Aorta (tissue), 5 donors: ENCODE measurements at places on chromosomes 7 and 10. TPM values are rescaled to one million over a fixed set of nuclear protein-coding genes. Genes with fewer than 3 reads are reported as not detected.

DNA sequence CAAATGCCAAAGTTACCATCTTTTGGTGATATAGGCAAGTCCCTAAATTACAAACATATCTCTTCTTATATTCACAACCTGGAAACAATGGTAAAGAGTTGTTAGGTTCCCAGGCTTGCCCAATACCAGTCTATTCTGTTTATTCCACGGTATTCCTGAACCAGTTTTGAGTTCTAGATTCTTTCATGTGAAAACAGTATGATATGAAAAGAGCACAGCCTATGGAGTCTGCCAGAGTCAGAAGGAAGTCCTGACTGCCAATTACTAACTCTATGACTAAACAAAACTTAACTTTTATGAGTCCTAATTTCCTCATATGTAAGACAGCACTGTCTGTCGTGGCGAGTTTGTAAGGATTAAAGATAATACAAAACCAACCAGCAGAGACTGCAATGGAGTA is 5.6 kb downstream of the ABI1 start:
- H3K36me3 ChIP-seq = no peaks in the 10 kb centered on the region
- DNase-seq = no peak
- H3K4me1 ChIP-seq = peaks cover 3% of the 10 kb centered on the region
- H3K27ac ChIP-seq = no peak overlapping the region
- no peak overlapping the region for H3K4me3 ChIP-seq

FKBP6 gene
- not detected for total RNA-seq

CABCOCO1 gene
- 0.26 TPM for total RNA-seq

DNA sequence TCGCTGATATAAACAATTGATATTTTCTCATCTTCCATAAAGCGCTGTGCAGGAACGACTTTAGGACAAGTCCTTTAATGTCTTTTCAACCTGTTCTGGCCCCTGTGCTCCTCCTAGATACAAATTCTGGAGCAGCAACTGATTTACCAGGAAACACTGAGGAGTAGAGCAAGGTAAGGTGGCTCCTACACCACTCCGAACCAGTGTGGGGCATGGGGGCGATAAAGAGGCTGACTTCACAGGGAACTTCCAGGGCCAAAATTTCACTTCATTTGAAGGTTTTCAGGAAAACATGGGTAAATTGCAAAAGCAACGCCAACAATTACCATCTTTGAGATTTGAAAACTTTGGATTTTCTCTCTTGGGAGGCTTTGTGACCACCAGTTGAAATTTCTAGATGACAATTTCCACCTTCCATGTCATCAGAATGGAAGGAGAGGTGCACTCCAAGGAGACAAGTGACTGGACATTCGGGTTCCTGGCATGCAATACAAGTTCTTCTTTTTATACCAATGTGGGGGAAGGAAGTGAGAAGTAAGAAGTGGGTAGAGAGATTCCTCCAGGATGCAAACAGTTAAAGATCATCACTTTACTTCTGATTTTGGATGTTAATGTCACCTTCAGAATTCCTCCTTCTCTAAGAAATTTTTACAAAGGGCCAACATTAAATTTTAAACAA is 118.5 kb downstream of the FAM107B start:
- peaks cover 2% of the 10 kb centered on the region for H3K4me1 ChIP-seq
- H3K36me3 ChIP-seq = no peaks in the 10 kb centered on the region
- DNase-seq = no peak
- no peak overlapping the region for H3K4me3 ChIP-seq

PTF1A gene
- not detected for total RNA-seq

DNA sequence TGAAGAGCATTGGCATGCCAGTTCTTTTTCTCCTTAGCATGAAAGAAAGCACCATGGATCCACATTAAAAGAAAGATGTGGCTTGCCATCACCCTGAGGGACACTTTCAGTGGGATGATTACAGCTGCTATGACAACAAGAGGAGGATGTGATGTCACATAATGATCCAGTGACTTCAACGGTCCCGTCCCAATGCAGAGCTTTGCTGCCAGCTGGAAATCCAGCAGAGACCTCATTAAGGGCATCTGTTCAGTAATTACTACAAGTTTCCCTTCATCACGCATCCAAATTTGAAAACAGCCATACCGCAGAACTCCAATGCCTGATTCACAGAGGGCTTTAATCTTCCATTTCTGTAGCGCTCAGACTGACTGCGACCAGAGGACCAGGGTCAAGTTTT is 206.6 kb downstream of the LSM5 start:
- no peak overlapping the region for H3K4me3 ChIP-seq
- no peaks in the 10 kb centered on the region for H3K36me3 ChIP-seq
- no peak for DNase-seq
- H3K27me3 ChIP-seq = no peaks in the 10 kb centered on the region
- no peaks in the 10 kb centered on the region for H3K4me1 ChIP-seq

ZNHIT1 gene
- 48.7 TPM for total RNA-seq

GRCh38 chr10:71505862-71506261 is 109.1 kb downstream of the CDH23 start:
- H3K4me1 ChIP-seq = no peaks in the 10 kb centered on the region
- H3K36me3 ChIP-seq = no peaks in the 10 kb centered on the region
- no peaks in the 10 kb centered on the region for H3K27me3 ChIP-seq
- H3K4me3 ChIP-seq = no peak overlapping the region
- H3K27ac ChIP-seq = no peak overlapping the region
- no peak for DNase-seq

- H3K4me1 ChIP-seq = no peaks in the 10 kb centered on the region
- no peaks in the 10 kb centered on the region for H3K36me3 ChIP-seq
- no peaks in the 10 kb centered on the region for H3K27me3 ChIP-seq
These were observed 408.9 kb downstream of the GLRX3 start for GRCh38 chr10:130545122-130545521.

- no peaks in the 10 kb centered on the region for H3K27me3 ChIP-seq
- no peak overlapping the region for H3K4me3 ChIP-seq
- H3K27ac ChIP-seq = peak overlapping the region; percentile 88
- DNase-seq = peak; percentile 39
These were observed 64.4 kb downstream of the ASB13 start for GRCh38 chr10:5601826-5602495.

AKR1C4 gene
- not detected for total RNA-seq

ERLIN1 gene
- total RNA-seq = 12.5 TPM

DNA sequence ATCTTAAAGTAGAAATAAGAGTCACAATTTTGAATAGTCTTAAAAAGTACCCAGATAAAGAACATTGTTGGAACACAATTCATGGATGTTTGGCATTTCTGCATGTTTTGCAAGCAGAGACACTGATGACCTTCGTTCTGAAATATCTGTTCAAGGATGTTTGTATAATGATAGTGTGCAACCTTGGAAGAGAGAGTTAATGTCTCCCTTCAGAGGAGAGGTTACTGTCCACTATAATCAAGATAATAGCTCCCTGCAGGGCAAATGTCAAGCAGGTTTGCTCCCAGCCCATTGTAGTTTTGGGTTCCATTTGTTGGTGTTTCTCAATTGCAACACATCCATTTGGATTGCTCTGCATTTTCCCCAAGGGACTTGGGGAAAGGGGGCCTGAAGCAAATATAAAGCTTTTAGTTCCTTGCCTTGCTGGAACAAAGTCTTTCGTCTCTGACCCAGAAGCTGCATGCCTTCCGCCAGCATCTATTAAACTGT is 45.2 kb downstream of the COL1A2 start:
- H3K27ac ChIP-seq = no peak overlapping the region
- no peaks in the 10 kb centered on the region for H3K27me3 ChIP-seq
- no peaks in the 10 kb centered on the region for H3K36me3 ChIP-seq
- DNase-seq = no peak

DNA sequence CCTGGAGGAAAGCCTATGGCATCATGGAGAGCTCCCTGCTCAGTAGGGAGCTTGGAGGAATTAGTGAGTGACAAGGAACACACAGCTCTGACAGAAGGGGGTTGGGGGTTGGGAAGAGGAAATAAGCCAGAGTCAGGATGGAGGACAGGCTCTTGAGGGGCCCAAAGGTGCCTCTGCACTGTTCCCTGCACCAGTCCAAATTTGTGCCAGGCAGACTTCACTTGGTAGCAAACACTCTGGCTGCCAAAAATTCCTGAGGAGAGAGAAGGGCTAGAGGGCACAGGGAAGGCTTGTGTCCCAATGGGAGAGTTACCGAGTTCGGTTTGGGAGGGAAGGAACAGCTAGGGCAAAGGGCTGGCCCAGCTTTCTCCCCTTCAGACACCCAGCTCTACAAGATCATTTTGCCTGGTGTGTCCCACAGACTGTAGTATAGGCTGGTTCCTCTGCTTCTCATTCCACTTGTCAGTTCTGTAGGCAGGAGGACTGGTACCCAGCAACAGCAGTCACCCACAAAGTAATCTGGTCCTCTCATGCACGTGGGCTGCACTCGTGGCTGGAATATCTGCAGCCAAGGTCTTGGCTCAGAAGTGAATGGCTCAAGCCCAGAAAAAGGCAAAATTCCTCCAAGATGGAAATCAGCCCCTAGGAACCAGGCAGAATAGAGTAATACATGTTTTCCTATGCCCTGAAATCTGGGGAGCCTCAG is 8.0 kb upstream of the KCNIP2 start:
- H3K27me3 ChIP-seq = no peaks in the 10 kb centered on the region
- peaks cover 6% of the 10 kb centered on the region for H3K36me3 ChIP-seq
- H3K27ac ChIP-seq = no peak overlapping the region
- H3K4me3 ChIP-seq = no peak overlapping the region
- no peaks in the 10 kb centered on the region for H3K4me1 ChIP-seq

POLR2J2 gene
- 10.0 TPM for total RNA-seq

FAM221A gene
- 8.7 TPM for total RNA-seq

GRCh38 chr10:19929506-19930140 is 113.4 kb downstream of the PLXDC2 start:
- no peaks in the 10 kb centered on the region for H3K36me3 ChIP-seq
- peaks cover 6% of the 10 kb centered on the region for H3K4me1 ChIP-seq
- H3K27ac ChIP-seq = no peak overlapping the region
- no peak overlapping the region for H3K4me3 ChIP-seq

PRF1 gene
- 6.1 TPM for total RNA-seq

RSPH10B gene
- total RNA-seq = not detected

GRCh38 chr7:22884911-22885788 is 62.5 kb upstream of the TOMM7 start:
- H3K4me3 ChIP-seq = no peak overlapping the region
- H3K27me3 ChIP-seq = no peaks in the 10 kb centered on the region

DNA sequence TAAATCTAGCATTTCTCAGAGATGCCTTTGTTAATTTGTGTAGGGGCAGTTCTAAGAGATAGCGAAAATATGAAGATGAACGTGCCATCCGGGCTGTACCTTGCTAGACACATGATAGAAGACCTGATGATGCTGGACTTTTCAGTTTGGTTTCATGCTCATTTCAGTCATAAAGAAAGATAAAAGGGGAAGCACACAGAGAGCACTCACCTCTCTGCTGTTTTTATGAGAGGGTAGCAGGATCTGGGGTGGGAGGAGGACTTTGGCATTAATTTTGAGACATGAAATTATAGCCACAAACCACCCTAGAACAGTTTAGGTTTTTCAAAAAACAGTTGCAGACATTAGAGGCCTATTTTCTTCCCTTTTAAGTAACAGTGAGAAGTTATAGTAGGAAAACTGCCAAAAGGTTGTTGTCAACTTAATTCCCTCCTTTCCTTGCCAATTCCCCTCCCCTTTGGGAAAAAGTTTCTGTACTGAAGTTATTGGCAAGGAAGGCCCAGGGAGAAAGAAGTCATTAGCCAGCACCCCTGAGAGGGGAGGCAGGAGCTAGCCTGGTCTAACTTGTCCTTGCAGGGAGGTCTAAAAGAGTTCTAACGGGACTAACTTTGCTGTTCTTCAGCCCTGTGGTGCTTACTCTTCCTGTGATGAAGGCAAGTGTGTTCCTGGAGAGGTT is 2.6 kb downstream of the ST7 start:
- DNase-seq = no peak
- H3K4me1 ChIP-seq = peaks cover 2% of the 10 kb centered on the region
- H3K27ac ChIP-seq = peak overlapping the region; percentile 46
- no peaks in the 10 kb centered on the region for H3K36me3 ChIP-seq

PROSER2 gene
- total RNA-seq = 6.5 TPM

DNA sequence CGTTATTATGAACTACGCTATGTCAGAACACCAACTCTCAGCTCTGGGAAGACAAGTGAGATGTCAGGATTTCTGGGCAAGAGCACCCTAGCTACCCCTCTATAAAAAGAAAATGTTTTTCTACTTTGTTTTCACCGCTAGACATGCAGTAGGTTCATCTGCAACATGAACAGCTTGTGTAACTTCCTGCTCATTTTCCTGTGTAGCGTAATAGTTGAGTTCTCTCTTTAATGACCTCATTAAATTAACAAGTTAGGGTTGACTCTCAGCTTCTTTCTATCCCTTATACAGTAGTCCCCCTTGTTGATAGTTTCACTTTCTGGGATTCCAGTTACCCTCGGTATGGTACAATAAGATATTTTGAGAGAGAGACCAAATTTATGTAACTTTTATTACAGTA is 329.4 kb upstream of the ZNF32 start:
- no peaks in the 10 kb centered on the region for H3K27me3 ChIP-seq
- no peak overlapping the region for H3K4me3 ChIP-seq
- no peak overlapping the region for H3K27ac ChIP-seq
- no peaks in the 10 kb centered on the region for H3K4me1 ChIP-seq
- no peaks in the 10 kb centered on the region for H3K36me3 ChIP-seq
- DNase-seq = no peak

FLNC gene
- total RNA-seq = 245 TPM

SEMA3E gene
- 9.1 TPM for total RNA-seq

FRMD4A gene
- total RNA-seq = 55.9 TPM

DNA sequence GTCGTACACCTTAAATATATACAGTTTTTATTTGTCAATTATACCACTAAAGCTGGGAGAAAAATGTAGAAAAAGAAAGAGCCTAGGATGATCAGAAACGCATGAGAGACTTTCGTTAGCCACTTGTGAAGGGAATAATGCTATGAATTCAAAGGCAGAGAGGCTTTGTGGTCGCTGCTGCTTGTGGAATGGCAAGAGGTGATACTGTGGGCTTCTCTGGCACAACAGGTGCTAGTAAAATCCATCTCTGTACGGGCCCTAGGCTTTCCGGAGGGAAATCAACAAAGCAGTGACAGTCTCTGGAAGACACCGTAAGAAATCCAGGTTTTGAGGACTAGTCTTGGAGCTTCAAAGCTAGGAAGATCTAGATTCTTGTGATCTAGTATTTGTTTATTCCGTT is 52.6 kb downstream of the LRRC72 start:
- no peaks in the 10 kb centered on the region for H3K36me3 ChIP-seq
- no peaks in the 10 kb centered on the region for H3K4me1 ChIP-seq

DNA sequence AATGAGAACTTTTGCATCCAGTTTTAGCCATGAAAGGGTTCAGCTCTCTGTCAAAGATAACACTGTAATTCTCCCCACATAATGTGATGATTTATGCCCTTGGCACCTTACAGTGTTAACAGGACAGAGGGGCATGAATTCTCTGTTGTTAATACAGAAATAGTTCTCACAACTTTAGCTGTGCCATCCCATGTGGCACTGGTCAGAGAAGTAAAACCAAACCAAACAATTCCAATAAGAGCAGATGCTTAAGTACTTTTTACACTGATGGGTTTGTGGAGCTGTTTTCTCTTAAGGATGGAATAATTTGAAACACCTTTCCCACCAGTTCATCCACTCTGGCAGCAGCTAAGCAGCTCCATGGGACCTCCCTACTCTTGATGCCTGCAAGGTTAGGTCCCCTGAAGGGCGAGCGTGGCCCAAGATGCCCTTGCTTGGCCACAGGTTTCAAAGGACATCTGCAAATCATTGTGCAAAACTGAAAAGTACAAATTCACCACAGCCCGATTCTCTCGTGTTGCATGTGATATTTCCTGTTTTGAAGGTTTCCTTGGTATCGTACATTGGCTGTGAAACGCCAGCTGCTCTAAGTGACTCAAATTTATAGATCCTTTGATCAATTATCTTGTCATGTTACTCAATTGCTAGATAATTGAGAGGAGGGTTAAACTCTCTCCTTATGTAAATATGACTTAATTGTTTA is 82.5 kb upstream of the CREB5 start:
- no peaks in the 10 kb centered on the region for H3K36me3 ChIP-seq
- H3K4me3 ChIP-seq = no peak overlapping the region
- H3K27ac ChIP-seq = no peak overlapping the region

TMEM236 gene
- 1.7 TPM for total RNA-seq
